ENCODE measurements at places on chromosomes 16 and 17.

GRCh38 chr16:53678756-53679343 lies 24.8 kb downstream of the RPGRIP1L start:
- no peak for DNase-seq

DNA sequence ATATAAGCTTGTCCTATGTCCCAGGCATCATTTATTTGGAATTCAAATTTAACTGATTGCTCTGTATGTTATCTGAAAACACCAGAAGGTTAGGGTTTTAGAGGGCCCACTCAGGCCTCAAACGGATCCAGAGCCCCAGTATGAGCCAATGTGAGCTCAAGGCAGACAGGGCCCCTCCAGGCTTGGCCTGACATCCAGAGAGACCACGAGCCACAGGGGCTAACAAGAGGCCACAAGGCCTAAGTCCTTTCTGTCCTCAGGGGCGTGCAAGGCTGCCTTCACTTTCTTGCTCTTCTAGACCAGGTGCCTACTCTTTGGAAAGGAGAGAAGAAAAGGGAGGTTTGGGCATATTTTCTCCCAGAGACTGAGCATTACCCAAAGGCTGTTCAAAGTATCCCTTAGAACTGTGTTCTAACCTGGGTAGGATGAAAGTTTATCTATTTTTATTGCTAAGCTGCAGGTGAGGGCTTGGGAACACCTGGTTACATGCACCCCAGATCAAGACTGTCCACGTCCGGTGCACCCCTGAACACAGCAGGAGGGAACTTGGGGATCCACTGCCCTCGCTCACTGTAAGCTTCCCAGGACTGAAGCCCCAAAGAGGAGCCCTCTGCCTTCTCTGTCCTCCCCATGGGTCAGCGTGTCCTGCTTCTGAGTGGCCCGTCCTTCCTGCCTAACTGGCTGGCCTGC lies 1.5 kb upstream of the ENGASE start:
- no peak for DNase-seq

DNA sequence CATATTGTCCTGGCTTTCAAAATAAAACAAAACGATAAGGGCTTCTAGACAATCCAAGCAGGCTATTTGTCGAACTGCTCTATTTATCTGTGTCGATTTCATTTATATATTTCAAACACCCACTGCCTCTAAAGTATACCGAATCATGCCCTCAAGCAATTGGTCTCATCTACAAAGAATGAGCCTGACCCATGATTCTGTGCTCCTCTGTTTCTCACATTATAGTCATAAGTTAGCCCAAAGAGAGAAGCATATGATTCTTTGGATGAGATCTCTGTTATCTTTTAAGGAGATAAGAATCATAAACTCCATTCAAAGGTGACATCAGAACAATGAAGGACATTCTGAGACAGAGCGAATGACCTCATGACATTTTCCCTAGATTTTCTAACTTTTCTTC lies 191.1 kb downstream of the MAP2K6 start:
- no peak for DNase-seq

DNA sequence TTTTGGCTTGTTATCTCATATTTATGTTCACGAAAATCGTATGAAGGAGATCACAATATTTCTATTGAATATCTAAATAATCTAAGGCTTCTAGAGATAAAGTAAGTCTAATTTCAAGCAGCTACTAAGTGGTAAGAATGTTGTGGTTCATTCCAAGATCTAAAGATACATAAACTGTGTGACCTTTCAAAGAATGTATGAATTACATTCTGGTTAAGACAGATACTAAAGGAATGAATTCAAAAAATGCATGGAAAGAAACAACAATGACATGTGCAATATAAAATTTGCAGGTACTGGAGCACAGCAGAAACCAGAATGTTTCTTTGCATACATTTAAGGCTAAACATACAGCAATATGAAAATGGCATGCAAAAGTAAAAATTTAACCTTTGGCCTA lies 1214.6 kb downstream of the CDH8 start:
- DNase-seq: no peak

- DNase-seq: no peak
Measured at GRCh38 chr17:30821871-30822723, 2.4 kb downstream of the CRLF3 start.

DNA sequence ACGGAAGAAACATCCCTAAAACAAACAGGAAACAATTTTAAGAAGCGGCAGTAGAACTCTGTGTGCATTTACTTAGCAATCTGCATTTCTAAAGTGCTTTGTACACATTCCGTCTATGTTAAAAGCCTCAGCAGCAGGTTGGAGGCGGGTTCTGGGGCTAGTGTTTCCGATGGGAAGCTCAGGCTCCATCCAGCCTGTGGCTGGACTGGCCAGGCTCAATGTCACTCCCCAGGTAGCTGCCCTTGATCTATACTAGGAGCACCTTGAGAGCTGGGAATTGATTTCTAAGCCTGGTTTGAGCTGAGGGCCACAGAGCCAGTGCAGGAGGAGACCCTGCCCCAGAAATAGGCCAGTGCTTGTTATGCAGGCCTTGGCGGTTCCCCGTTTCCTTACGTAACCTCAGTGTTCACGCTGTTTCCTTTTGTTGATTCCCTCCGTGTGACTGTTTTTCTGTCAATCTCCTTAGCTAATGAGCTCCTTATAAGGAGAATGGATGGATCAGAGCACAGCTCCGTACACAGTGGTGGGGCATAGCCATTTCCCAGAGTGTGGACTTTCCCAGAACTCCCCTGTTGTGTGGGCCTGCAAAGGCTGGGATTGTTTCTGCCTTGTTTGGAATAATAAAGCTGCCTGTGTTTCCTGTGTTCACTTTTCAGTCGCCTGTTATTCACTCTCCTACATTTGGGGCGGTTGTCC lies 21.4 kb downstream of the ADORA2B start:
- no peak for DNase-seq

DNA sequence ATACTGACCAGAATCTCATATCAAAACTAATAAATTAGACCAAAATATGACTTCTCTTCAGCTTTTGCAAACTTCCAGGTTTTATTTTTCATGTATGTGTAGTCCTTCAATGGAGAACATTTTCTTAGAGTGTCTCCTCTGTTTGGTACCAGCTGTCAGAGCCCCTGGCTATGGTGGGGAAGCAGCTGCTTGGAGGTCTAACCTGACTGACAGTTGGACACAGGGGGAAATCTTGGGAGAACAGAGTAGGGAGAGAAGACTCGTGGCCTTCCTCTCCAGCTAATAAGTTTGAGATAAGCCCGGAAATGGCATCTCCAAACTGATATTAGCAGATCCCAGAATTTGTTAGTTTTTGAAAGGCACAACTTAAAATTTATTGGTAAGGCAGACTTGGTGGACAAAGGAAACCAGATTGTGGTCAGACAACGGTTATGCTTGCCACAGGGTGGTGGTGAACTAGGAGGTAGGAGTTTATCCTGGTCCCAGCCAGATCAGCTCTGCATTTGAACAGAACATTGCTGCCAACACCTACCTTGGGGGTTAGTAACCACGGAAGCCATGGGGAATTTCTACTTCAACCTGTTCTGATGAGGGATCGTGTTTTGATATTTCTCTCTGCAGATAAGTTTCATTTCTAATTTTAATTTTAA lies 39.2 kb upstream of the IRX3 start:
- no peak for DNase-seq

DNA sequence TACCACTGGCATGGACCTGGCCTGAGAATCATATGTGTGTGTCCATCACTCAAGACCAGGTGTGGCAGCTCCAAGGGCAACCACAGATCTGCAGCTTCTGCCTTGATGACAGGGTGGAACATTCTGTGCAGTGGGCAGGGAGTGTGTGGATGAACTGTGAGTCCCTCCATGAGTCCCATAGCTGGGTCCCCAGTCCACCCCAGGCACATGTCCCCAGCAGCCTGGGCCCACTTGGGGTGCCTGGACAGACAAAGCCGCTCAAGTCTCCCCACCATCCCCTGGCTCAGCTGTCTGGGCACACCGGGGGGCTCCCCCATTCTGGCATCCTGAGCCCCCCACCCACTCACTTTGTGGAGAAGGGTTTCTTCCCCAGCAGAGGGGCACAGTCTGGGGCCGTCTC lies 4.6 kb upstream of the KRT16 start:
- no peak for DNase-seq

- DNase-seq: no peak
Measured at GRCh38 chr16:57949013-57949412, 21.9 kb downstream of the CNGB1 start.

DNA sequence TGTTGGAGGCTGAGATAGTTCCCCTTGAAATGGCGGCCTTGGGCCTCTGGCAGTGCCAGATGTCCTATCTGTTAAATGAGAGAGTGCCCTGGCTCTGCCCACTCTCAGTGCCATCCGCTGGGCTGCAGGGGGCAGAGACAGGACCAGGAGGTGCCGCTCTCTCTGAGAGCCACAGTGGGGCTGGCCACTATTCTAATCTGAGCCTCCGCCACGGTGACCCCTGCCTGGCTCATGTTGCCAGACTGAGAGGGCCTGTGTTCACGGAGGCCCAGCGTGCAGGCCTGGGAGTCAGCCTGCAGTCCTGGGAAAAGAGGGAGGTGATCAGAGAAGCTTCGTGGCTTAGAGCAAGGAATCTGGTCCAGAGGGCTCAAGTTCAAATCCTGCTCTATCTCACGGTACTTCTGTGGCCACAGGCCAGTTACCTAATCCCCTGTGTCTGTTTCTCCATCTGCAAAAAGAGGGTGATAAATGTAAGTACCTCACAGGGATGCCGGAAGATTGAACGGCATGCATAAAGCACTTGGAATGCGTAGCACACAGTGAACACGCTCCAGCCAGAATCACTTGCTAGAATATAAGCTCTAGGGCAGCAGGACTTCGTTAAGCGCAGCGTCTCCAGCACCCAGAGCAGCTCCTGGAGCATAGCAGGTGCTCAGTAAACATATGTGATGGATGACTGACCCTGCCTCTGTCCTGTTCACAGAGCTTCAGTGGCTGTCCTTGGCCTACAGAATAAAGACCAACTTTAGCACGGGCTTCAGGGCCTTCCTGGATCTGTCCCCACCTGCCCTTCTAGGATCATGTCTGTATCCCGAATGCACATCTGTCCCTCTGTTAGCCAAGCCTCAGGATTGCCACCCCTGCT lies 6.3 kb downstream of the ATP2A3 start:
- DNase-seq: no peak
